Anterior cingulate cortex (tissue), 58 donors: ENCODE measurements at places on chromosomes 2 and 18.

GRCh38 chr2:16030206-16031057, 90.1 kb downstream of the MYCN start:
- no peak for DNase-seq

- DNase-seq: no peak
Observed at GRCh38 chr18:23479829-23480505, 23.3 kb upstream of the RMC1 start.

GRCh38 chr18:22213333-22213973, 44.1 kb downstream of the GATA6 start:
- DNase-seq: no peak

- no peak for DNase-seq
Observed at GRCh38 chr2:201820383-201821007, 14.2 kb downstream of the CDK15 start.

GRCh38 chr2:152480821-152481399, 145.9 kb downstream of the FMNL2 start:
- DNase-seq: no peak
